ENCODE measurements at places on chromosomes 16 and 17.

GRCh38 chr16:78094998-78095397, 4.5 kb upstream of the WWOX start:
- DNase-seq = no peak

- no peak for DNase-seq
These were observed 15.8 kb upstream of the BRIP1 start for GRCh38 chr17:61878984-61879612.

GRCh38 chr17:57285701-57286100, 29.4 kb downstream of the MSI2 start:
- DNase-seq = no peak

DNA sequence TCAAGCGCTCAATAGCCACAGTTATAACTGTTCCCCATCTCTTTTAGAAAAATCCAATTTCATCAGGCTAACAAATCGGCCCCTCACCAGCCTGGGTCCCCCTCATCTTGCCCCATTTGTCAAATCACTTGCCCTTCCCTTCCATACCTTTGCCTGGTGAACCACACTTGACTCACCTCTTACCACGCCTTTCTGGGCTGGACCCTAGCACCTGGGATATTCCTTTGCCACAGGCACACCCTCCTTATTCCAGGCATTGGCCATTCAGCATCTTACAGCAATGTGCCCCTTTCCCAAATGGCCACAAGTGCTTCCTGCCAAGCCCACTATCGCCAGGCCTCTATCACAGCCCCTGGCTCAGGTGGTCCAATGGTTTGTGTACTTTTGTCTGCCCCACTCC, 14.9 kb downstream of the CMTM4 start:
- DNase-seq = no peak

- DNase-seq = no peak
These were observed 3.9 kb upstream of the CRYBA1 start for GRCh38 chr17:29242790-29243189.

DNA sequence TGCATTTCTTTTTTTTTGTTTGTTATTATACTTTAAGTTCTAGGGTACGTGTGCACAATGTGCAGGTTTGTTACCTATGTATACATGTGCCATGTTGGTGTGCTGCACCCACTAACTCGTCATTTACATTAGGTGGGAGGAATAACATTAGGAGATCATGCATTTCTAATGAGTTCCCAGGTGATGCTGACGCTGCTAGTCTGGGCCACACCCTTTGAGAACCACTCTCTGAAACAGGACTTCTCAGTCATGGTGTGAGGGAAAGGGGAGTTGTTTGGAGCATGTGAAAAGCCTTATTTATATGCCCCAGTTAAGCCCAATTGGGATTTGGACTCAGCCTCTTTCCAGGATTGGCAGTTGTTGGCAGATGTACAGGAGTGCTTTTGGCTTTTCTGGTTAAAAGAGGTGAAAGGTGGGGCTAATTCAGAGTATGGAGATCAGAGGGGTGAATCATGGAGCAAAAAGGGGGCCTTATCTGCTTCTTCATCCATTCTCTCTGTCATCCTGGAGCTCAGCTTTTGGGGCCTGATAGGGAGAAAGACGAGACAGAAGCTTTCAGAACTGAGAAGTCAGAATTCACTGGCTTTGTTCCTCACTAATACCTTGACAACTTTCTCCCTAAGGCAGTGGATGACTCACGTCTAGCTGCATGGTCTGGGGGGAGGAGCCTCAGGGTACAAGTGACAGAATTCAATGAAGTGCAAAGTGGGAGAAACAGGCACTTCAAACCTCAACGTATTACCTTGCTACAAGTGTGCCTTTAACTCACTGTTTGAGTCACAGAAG, 180.0 kb upstream of the CACNG3 start:
- no peak for DNase-seq

DNA sequence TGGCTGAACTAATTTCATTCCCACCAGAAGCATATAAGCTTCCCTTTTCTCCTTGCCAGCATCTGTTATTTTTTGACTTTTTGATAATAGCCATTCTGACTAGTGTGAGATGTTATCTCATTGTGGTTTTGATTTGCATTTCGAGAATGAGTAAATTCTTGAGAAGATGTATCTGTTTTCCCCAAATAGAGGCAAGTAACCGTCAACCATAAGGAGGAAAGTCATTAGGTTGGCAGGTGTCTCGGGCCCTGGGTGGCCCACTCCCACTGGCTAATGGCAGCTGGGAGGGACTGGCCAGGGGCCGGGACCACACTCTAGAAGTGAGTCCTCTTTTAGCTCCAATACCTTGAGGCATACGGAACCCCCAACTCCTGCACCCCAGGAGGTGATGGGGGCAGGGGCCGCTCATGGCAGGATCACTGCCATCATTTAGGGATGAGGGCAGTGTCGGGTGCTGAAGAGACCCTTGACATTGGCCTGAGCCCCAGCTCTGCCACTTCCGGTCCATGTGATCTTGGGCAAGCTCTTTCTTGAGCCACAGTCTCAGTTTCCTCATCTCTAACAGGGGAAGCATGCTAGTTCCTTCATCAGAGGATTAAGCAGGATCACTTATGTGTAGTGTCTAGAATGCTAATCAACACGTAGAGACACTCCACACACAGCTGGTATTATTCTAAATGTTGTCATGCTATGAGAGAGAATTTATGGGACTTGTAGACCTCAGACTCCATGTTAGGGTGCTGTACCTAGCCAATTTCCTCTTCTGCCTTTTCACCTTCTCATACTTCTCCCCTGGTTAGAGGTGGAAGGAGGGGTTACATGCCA, 44.3 kb downstream of the RGS9 start:
- no peak for DNase-seq

GRCh38 chr16:83530293-83530692, 277.5 kb upstream of the HSBP1 start:
- peak; percentile 76 for DNase-seq

DNA sequence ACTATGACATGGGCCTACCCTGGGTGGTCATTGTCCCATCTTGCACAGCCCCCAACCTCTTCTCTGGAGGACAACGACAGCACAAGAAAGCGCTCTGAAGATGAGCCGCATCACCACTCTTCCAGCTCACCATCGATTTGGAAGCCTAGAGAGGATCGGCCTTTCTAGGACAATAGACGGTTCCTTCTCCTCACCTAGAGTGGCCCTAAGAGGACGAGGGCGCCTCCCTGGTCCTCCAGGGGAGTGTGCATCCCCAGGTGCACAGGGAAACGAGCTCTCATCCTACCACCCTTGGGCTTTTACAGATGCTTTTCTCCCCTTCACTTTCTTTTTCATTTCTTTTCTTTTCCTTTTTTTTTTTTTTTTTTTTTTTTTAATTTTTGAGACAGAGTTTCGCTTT, 20.3 kb upstream of the SLC52A1 start:
- DNase-seq = no peak

DNA sequence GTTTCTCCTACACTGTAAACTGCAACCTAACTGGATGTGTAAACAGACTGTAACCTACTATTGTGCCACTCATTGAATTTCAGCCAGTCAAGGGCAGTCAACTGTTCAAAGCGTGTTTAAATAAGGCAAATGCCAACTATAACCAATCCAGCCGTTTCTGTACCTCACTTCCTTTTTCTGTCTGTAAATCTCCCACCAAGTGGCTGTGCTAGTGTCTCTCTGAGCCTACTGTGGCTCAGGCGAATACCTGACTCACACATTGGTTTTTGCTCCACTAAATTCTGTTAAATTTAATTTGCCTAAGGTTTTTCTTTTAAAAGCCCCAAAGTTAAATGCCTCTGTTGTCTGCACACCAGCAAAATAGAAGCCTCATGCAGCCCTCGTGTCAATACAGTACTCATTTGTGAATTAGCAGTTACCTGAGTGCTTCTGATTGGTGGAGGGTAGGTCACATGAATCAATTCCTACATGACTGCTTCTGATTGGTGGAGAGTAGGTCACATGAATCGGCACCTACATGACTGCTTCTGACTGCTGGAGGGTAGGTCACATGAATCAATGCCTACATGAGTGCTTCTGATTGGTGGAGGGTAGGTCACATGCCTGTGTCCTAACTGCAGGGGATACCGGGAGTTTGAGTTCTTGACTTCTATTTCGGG, 31.1 kb upstream of the CCR7 start:
- no peak for DNase-seq

GRCh38 chr17:50585346-50585745, 24.8 kb downstream of the CACNA1G start:
- DNase-seq = no peak

GRCh38 chr17:6327007-6327406, 107.9 kb downstream of the AIPL1 start:
- DNase-seq = no peak

DNA sequence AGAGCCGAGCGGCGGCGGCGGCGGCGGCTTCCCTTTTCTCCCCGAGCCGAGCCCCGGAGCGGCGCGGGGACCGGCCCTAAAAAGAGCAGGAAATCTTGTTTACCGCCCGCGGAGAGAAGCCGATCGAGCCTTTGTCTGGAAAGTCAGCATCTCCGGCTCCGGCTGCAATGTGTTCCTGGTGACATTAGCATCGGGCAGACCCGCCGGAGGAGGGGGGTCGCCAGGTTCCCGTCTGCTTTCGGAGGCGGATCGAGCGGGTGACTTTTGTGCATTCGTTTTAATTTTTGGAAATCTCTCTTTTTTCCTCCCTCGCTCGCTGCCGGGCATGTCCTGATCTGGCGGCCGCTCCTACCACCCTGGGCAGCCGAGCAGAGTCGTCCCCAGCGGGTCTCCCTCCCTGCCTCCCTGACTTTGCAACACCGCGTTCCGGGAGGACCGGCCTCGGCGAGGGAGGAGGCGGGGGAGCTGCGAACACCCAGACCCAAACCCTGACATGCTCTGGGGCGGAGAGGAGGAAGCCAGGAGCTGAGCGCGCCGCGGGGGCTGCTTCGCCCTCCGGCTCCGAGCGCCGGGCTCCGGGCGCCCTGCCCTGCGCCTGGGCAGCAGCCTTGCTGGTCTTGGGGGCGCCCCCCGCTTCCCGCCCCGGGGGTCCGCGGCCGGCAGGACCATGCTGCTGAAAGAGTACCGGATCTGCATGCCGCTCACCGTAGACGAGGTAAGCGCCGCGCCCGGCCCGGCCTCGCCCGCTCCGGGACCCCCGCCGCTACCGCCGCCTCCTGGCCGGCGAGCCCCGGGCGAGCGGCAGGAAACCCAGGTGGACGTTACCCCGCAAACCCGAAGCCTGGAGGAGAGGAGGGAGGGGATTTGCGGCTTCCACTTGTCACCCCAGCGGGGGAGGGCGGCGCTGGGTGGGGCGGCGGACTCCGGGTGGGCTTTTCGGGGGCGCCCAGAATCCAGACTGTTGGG, 690 bp downstream of the PITPNC1 start:
- DNase-seq = peak; percentile 52

- DNase-seq = peak; percentile 59
These were observed 593 bp upstream of the HEXIM1 start for GRCh38 chr17:45147581-45148182.

- DNase-seq = no peak
These were observed 44.9 kb upstream of the TANGO6 start for GRCh38 chr16:68798398-68798797.

DNA sequence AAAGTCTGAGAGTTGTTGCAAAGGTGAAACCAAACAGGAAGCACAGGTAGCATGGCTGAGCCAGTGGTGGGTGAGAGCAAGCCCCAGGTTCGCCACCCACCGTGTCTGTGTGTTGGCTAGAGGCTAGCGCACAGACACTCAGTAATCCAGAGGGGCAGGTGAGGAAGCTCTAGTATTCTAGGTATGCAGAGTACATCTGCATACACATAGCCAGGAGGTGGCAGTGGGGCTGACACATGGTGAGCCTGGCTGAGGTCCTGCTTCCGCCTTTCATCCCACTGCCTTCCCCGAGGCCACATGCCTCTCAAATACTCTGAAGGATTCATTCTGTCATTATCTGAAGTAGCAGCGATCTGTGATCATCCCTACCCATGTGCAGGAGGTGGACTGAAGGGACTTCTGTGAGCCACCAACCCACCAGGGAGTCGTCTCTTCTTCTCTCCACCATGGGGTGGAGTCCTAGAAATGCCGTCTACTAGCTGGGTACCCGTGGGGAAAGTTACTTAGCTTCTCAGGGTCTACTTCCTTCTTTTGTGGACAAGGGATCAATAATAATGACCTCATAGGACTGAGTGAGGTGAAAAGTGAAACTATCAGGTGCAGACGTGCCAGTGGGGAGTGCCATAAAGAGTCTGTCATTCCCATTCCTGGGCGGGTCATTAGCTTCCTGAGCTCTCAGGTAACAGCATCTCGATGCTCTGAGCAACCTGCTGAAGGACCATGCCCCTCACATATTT, 36.0 kb upstream of the ICAM2 start:
- DNase-seq = no peak

DNA sequence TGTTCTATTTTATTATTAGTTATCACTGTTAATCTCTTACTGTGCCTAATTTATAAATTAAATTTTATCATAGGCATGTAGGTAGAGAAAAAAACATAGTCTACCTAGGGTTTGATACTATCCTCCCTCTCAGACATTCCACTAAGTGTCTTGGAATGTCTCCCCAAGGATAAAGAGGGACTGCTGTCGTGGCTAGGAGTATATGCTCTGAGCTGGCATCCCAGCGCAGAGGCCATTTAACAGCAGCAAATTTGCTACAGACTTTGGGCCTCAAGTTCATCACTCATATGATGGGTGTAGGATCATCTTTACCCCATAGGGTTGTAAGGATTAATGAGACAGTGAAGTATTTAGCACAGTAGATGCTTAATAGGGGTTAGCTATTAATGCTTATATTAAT, 56.7 kb downstream of the ZFHX3 start:
- DNase-seq = no peak

DNA sequence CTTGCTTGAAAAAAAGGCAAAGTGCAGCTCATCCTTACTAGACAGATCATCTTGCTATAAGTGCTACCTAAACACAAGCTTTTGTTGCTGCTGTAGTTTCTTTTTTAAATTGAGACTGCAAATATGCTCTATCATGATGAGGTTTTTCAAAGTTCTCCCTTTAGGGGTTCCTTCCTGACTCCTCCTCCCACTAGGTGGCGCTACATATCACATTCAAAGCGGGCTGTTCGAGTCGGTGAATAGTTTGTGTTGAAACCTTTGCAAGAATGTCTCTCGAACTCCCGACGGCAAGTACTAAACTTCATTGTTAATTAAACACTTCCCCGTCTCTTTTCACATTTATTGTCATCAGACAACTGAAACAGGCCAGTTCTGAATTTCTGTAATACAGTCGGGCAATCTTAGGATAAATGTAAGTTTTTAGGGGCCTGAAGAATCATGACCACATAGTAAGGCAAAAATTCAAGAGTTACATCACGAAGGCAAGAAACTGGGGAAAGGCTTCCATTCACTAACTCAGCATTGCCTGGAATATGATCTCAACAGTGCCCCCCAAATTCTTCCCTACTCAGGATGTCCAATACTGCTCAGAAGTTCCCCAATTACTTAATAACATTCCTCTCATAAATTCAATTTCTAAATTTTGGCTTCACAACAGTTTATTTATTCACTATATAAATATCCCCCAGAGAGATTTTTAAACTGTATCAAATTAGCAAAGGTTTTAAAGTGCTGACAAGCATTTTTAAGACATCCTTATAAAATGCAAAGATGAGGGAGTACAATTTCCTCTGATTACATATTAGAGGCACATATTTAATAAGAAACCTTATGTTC, 6.7 kb downstream of the HS3ST3A1 start:
- peak; percentile 59 for DNase-seq
